ENCODE measurements at places on chromosomes 7 and 10. TPM values are rescaled to one million over a fixed set of nuclear protein-coding genes. Genes with fewer than 3 reads are reported as not detected.

The FAM25A gene
- not detected for total RNA-seq

DNA sequence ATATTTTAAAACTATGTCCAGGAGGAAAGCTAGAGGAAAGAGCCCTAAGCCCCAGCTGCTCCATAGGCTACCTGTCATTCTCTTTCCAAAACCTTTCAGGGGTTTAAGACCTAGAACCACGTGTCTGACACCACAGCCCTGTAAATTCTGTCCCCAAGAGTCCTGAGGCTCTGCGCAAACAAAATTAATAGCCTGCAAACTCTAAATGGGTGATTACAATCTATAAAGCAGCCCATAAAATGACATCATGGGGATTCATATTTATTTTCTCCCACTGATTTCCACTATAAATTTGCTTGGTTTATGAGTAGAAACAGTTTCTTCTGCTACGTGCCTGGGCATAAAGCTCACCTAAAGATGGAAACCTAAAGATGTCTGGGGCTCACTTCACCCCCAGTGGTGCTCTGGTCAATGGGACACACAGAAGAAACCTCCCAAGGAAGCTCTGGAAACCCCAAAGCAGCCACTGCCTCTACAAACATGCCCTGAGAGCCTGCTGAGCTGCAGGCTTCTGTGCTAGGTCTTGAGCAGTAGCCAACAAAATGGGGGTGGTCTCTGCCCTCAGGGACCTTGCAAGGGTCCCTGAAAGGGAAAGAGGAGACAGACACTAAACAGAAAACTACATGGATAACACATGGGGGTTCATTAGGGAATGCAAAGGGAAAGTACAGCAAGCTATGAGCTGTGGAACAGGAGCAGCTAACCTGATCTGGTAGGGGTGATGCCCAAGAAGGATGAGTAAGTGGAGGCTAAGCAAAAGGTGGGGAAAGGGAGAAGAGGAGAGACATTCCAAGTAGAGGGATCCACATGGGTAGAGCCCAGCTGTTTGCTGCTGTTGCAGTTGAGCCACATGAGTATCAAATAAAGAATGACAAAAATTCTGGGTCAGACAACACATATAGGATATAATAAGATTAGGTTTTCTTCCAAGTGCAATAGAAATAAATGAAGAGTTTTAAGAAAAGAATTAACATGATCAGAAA, 331.7 kb downstream of the KCNMA1 start:
- no peak for DNase-seq

The CYP26C1 gene
- total RNA-seq: 0.23 TPM

- no peak for DNase-seq
Observed at GRCh38 chr7:79221211-79221610, 232.3 kb downstream of the MAGI2 start.

DNA sequence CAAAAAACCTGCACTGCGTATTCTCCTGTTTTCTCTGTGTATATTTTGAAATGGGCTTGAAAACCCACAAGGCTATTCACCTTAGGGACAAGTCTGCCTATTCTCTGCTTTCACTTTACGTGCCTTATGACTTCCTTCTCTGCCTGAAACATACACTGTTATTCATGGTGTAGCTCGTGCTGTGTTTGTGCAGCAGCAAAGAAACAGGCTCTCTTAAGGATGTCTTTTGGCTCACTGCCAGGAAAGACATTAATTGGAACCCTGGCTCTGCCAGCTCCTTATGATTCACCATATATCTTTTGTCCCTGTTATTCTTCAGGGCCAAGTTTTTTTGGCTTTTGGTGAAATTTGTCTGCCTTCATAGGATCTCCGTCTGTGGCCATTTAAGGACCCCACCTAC, 92.4 kb downstream of the TMEM106B start:
- DNase-seq: no peak

- no peak for DNase-seq
Observed at GRCh38 chr10:96502561-96503282, 11.0 kb downstream of the TLL2 start.

DNA sequence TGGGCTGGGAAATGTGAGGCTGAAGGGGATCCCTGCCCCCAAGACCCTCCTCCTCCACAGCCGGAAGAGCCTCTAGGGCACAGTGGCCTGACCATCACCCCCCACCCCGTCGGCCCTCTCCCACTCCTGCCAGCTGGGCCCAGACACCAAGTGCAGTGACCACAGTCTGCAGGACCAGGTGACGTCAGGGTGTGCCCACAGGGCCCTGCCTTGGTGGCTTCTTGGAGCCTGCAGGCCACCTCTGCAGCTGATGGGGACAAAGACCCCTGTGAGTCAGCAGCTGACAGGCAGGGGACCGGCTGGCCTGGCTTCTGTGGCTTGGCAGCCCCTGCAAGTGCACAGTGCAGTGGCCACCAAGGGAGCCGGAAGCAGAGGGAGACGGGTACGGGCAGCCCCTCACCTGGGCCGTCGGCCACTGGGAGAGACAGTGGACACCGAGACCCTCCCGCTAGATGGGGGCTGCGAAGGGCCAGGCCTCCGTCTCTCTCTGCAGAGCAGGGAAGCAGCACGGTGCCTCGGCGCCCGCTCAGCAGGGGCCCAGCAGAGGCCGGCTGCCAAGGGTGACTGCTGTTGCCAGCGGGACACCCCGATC, 274.6 kb downstream of the ELFN1 start:
- peak; percentile 46 for DNase-seq

The NCOA4 gene
- 120 TPM for total RNA-seq

The CAMK2G gene
- total RNA-seq: 76.7 TPM

DNA sequence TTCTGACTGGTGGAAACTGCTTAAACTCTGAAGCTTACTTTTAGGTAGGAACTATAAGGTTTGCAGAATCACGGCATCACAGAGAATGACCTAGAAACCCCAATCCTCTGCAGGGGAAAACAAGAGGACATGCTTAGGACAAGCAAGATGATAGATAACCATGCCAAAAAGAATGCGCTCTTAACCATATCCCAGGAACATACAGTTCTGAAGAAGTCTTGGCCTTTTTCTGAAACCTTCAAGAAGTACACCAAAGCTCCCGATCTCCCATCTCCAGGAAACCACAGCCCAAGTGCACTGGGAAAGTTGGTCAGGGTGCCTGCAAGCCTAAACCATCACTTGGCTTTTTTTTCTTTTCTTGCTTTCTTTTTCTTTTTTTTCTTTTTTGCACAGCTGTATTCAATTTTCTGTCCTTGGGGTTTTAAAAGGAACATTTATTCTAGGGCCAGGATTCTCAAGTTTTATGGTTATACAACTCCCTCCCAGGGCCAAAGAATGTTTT, 12.2 kb upstream of the SVIL start:
- no peak for DNase-seq

The KCNIP2 gene
- 9.0 TPM for total RNA-seq

- no peak for DNase-seq
Observed at GRCh38 chr7:146115851-146116520, 615 bp upstream of the CNTNAP2 start.

DNA sequence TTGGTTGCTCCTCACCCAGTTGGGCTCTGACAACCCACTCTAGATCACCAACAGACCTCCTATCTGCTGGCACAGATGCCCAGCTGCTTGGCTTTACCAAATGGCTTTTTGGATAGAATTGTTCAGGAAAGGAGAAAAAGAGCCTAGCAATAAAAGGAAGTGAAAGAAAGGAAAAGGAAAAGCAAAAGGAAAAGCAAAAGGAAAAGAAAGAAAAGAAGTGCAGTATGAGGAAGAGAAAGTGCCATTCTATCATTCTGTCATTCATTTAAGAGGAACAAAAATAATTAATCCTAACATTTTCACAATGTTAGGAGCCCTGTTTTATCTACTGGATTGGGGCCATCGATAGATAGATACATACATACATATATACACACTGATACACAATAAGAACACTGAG, 353.6 kb downstream of the THSD7A start:
- DNase-seq: no peak

- DNase-seq: no peak
Observed at GRCh38 chr10:4271193-4271592, 486.2 kb upstream of the KLF6 start.

DNA sequence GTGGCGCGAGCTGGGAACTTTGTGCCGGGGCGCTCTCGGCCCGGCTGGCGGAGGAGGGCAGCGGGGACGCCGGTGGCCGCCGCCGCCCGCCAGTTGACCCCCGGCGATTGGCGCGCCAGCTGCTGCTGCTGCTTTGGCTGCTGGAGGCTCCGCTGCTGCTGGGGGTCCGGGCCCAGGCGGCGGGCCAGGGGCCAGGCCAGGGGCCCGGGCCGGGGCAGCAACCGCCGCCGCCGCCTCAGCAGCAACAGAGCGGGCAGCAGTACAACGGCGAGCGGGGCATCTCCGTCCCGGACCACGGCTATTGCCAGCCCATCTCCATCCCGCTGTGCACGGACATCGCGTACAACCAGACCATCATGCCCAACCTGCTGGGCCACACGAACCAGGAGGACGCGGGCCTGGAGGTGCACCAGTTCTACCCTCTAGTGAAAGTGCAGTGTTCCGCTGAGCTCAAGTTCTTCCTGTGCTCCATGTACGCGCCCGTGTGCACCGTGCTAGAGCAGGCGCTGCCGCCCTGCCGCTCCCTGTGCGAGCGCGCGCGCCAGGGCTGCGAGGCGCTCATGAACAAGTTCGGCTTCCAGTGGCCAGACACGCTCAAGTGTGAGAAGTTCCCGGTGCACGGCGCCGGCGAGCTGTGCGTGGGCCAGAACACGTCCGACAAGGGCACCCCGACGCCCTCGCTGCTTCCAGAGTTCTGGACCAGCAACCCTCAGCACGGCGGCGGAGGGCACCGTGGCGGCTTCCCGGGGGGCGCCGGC, 870 bp downstream of the FZD1 start:
- DNase-seq: peak; percentile 74

DNA sequence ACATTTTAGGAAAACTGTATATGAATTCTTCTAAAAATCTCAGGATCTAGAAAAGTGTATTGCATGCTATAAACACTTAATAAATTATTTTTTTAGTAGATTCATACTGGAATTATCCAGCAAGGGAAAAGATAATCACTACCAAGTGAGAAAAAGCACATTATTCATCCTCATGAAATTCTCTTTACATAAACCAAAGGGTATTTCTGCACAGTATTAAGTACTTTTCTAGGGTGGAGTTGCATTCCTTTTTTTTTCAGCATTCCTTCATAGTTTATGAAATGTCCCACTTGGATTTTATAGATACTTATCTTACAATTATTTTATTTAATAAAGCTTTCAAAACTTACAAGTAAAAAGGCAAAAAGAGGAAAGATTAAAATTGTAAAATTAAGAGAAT, 403.3 kb downstream of the HGF start:
- DNase-seq: no peak

- DNase-seq: no peak
Observed at GRCh38 chr10:1178506-1178905, 122.3 kb downstream of the WDR37 start.

The TBL2 gene
- total RNA-seq: 26.5 TPM

All from aorta (tissue), 5 donors.